ENCODE measurements at places on chromosomes 5 and 9.

- no peak for DNase-seq
Observed at GRCh38 chr5:14364096-14364495, 217.5 kb upstream of the OTULINL start.

GRCh38 chr9:90921104-90921503 lies 119.5 kb downstream of the SYK start:
- no peak for DNase-seq

GRCh38 chr9:37455884-37456647 lies 9.2 kb downstream of the ZBTB5 start:
- no peak for DNase-seq

DNA sequence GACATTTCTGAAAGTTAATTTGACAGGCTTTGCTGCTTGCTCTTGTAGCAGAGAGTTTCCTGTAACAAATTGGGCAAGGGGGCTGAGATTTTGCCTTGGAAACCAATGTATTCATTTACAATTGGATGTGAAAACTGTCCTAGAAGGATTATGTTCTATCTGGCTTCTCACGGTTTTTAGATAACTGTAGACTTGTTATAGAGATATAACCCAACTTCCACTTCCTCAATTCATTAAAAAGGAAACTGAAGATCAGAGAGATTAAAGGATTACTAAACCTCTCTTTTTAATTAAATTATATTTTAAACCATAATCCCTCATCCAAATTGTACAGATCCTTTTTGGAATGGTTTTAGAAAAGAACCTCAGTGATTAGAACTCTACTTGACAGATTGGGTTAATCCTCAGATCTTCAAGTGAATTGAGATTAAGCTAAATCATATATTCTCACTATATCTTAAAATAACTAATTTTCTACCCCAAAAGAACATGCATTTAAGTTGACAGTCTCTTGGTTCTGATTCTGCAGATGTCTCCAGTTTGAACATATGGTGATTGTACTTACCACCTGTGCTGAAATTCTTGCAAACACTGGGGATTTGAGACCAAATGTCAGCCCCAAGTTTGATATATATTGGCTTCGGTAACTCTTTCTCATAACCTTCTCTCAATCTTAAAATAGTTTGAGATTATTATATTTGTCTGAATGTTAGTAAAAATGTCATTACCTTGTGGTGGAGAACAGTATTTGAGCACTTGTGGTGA lies 130.1 kb upstream of the C9orf72 start:
- no peak for DNase-seq

DNA sequence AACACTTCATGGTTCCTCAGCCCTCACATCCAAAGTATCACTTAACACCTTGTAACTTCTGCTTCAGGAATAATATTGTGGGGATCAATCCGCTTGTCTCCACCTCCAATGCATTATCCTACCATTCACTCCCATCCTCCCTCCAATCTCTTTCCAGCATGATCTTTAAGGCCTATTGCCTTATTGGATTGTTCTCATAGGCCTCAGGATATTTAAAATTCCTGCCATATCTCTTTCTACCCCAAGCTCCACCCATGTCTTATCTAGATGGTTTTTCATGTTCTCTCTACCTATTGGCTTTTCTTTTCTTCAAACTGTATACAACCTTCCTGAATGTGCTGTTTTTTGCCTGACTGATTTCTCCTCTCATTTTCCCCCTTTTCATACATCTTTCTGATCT lies 7.2 kb downstream of the KDM4C start:
- no peak for DNase-seq

DNA sequence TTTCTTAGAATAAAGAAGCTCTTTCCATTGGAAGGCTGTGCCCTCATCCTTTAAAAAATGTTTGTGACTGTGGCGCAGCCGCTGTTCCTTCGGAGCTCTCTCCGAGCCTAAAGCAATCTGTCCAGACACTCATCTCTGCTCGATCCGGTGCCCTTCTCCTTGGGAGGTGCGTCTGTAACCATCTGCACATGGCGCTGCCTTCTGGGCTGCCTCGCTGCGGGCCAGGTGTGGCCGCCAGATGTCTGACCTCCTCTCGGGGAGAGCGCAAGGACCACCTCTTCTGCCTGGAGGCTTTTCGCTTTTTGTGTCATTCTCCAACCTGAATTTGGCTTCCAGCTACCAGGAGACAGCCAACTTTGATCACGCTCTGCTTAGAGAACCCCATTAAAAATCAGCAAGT lies 153.4 kb upstream of the PTCH1 start:
- DNase-seq, result no peak

GRCh38 chr5:111066261-111066938 lies 5.1 kb upstream of the TSLP start:
- DNase-seq, result no peak

DNA sequence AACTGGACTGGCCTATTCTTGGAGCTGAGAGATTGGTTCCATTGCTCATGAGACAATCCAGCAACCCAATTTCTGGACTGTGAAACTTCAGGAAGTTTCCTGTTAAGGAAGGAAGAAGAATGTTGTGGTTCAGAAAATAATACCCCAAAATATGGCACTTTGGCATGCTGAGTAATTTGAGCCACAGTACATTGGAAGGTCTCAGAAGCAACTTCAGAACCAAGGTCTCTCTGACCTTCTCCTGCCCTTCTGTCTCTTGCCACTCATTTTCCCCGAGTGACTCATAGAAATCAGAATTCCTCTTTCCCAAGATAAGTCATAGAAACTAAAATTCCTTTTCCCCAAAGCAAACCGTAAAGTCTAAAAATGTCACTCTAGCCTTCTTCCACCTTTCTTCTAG lies 1366.1 kb downstream of the PTPRD start:
- no peak for DNase-seq

DNA sequence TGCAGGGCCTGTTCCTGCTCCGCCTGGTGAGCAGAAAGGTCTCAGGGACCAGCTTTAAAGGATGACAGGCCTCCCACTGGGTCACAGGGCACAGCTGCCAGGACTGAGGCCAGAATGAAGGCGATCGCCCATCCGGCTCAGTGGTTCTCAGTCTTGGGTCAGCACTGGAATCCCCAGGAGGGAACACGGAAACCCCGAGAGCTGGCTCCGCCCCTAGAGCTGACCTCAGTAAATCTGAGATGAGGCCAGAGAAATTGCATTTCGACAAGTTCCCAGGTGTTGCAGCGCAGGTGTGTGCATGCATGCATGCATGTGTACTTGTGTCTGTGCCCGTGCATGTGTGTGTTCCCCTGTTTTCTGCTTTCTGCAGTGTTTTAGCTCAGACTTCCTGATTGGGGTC lies 47.2 kb upstream of the KCNMB1 start:
- no peak for DNase-seq

DNA sequence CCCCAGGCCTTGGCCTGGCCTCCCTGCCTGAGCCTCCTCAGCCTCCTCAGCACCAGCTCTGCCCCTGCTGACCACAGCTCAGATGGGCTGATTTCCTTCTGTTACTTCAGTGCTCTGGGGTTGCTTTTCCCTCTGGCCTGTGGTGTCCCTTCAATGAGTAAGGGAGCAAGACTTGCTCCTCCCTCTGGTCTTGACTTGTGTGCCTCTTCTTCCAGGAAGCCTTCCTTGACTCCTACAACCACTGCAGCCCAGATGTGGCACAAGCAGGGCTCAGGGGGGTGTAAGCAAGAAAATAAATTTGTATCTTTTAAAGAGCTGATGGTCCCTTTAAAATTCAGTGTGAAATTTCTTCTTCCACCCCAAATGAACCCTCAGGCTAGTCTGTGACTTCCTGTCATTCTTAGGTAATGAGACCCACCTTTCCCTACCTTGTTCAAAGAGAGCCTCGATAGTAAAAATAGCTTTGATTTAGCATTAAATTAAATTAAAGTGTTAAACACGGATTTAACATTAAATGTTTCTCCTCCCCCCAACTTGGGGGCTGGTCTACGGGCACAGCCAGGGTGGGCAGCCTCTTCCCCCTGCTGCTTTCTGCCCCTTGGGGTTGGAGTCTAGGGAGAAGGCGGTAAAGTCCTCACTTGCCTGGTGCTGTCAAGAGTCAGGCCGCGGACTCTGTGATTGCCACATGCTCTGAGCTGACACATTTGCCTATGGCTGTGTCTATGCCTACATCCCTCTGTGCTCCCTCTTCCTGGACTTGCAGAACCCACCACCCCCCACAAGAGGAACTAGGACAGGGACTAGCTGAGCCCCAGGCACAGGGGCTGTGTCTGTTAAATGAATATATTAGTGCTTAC lies 64.5 kb downstream of the OLFM1 start:
- no peak for DNase-seq

DNA sequence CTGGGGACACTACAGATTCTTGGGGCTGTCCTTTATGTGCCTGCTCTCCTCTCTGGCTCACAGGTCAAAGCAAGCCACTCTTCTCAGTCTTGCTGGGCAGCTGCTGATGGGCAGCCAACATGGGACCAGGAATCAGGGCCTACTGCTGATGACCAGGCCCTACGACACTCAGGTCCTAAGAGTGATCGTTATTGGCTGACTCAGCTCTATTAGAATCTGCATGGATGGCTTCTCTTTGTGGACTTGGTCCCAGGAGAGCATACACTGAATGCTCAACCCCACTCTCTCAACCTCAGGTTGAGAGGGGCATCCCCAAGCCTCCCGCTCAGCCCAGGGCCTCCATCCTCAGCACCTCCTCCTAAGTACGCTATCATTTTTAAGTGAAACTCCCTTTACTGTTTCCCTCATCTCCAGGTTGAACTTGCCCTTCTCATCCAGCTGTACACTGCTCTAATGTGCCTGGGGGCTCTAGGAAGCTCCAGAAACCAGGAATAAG lies 250.8 kb upstream of the PANK3 start:
- no peak for DNase-seq

DNA sequence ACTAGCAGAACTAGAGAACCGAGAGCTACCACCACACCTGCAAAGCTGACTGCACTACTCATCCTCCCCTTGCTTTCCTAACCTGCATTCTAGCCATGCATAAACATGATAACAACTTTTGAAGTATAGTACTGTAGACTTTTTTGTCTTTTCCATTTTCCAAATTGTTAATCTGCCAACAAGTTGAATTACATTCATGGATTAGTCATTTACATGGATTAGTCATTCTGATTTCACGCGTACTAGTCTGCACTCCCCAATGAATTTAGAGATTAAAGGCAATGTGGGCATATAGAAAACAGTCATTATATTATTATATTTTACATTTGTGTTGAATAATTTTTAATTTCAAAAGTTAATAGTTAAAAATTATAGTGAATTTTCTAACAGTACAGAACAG lies 81.4 kb downstream of the EDIL3 start:
- no peak for DNase-seq

- DNase-seq, result peak; percentile 78
Observed at GRCh38 chr5:180328296-180329137, 24.6 kb downstream of the GFPT2 start.
